ENCODE measurements at places on chromosomes 1 and 21.

DNA sequence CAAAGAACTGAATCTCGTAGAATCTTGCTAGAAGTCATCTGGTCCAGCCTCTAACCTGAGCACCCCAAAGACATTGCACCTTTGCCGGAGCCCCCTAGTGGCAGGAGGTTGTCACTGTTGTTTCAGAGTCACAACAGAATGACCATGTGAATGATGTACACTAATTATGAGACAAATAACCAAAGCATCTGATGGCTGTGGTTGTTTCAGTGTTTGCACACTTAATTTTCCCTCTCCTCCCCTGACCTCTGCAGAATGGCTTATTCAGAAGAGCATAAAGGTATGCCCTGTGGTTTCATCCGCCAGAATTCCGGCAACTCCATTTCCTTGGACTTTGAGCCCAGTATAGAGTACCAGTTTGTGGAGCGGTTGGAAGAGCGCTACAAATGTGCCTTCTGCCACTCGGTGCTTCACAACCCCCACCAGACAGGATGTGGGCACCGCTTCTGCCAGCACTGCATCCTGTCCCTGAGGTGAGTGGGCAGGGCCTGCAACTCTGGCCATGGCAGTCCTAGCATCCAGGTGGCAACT is 26.4 kb downstream of the TRAF5 start:
- peak; percentile 36 for DNase-seq

- DNase-seq, result no peak
Measured at GRCh38 chr1:8963963-8964362, 18.3 kb downstream of the CA6 start.

- DNase-seq, result no peak
Measured at GRCh38 chr1:38135625-38136414, 89.2 kb upstream of the POU3F1 start.

GRCh38 chr1:31394584-31395193 is 18.3 kb upstream of the SERINC2 start:
- peak; percentile 62 for DNase-seq

- no peak for DNase-seq
Measured at GRCh38 chr1:160177231-160177630, 13.1 kb upstream of the CASQ1 start.

GRCh38 chr1:244741692-244742091 is 88.8 kb downstream of the DESI2 start:
- DNase-seq, result no peak

- no peak for DNase-seq
Measured at GRCh38 chr1:246142320-246142893, 364.7 kb downstream of the SMYD3 start.

Data from stimulated activated CD8-positive, alpha-beta memory T cell treated with anti-CD3 and anti-CD28 coated beads, Interleukin-2, amount 100 ng/mL, for 1 hour (primary cell).